ENCODE measurements at places on chromosomes 16 and 17. TPM values are rescaled to one million over a fixed set of nuclear protein-coding genes. Genes with fewer than 3 reads are reported as not detected.
A peak's percentile ranks its signal among the peaks of the same experiment; 100 is the strongest.

DNA sequence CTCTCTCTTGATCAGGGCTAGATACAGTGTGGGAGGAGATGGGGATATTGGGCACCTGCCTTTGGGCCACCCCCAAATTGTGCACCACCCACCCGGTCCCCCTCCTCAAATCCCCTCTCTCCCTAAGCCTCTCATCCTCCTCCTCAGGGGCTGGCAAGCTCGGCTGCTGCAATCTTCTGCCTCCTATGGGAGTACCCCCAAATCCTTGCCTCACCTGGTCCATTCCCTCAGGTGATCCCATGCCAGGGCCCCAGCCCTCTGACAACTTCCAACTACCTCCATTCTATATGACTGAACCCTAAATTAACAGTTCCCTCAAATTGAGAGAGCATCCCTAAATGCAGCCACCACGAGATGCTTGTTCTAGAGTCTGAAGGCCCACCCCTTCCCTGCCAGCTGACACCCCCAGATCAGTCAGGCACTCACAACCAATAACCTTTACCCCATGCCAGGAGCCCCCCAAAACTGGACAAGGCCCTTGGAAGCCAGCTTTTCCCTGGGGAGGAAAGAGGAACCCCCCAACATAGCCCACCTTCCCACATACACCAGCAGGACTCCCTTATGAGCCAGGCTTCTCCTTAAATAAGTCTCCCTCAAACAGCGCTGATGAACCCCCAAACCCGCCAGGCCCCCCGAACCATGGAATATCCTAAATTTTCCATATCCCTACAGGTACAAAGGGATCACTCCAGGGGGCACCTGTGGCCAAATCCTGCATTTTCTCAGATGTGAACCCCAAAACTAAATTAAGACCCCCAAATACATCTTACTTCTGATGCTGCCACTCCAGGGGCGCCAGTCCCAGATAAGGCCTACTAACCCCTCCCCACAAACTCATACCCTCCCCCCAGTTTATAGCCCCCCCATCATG is 3.2 kb downstream of the DLG4 start:
- no peak for DNase-seq

GRCh38 chr17:41917679-41918313 is 955 bp downstream of the ACLY start:
- DNase-seq: no peak

DNA sequence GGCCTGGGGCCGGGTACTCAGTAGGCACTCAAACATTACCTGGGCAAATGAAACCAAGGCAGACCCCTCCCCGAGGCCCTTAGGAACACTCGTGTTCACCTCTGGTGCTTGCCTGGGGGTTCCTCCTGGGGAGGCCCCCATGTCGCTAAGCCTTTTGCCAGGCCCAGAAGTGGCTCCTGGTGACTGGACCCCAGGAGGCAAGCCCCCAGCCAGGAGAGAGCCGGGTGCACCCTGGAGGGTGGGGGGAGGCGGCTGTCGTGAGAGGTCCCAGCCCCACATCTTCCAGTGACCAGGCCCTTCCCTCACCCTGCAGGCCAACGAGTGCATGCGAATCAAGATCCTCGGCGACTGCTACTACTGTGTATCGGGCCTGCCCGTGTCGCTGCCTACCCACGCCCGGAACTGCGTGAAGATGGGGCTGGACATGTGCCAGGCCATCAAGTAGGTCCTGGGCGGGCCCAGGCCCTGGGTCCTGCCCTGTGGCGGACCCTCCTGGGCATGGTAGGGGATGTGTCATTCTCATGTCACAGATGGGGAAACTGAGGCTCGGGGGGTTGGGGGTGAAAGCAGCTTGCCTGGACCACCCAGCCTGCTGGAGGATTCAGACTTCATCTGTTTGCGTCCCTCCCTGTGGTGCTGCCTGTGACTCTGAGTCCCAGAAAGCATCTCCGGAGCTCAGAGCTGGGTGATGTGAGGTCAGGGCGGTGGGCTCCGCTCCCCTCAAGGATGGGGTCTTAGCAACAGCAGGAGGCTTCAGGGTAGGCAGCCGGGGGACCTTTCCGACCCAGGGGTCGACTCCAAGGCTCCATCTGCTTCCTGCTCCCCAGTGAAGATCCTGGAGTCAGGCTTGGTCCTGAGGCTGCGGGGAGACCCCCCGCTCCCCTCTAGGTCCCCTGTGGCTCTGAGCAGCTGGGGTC is 32.5 kb downstream of the ADCY7 start:
- peak; percentile 22 for DNase-seq

GRCh38 chr17:81085420-81085911 is 50.5 kb downstream of the BAIAP2 start:
- DNase-seq: no peak

GRCh38 chr16:46885960-46886763 is 2.0 kb downstream of the GPT2 start:
- no peak for DNase-seq

GRCh38 chr16:49016461-49016860 is 265.2 kb downstream of the CBLN1 start:
- DNase-seq: no peak

- DNase-seq: no peak
Observed at GRCh38 chr16:55779402-55780094, 53.3 kb downstream of the CES1 start.

DNA sequence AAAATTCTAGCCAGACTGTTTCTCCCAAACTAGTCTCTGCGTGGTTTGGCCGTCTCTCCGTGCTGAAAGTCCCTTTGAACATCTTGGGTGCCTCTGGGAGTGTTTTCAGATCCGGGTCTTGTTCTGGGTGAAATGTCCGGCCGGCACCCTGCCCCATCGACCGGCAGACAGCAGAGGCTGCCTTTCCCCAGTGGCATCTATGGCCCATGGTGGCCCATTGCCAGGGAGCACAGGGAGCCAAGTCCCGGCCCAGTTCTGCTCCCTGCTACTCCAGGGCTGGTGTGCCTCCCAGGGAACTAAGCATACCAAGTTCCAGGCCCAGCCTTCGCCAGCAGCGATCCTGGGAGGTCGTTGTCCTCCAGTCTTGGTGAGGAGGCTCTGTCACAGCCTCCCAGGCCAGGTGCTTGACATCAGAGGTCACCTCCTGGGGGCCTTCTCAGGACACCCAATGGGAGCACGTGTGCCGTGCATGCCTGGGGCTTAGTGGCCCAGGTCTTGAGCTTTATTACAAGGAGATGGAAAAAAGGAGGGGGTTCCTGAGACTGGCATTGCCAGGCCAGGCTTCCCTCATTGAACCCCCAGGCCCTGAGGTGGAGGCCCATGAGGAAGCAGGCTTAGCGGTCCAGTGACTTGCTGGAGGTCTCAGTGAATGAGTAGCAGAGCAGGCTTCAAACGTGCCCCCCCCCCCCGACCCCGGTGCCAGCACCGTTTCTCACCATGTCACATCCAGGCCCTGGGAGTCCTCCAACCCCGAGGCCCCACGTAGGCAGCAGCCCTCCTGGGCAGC is 54.0 kb downstream of the PGS1 start:
- no peak for DNase-seq

DNA sequence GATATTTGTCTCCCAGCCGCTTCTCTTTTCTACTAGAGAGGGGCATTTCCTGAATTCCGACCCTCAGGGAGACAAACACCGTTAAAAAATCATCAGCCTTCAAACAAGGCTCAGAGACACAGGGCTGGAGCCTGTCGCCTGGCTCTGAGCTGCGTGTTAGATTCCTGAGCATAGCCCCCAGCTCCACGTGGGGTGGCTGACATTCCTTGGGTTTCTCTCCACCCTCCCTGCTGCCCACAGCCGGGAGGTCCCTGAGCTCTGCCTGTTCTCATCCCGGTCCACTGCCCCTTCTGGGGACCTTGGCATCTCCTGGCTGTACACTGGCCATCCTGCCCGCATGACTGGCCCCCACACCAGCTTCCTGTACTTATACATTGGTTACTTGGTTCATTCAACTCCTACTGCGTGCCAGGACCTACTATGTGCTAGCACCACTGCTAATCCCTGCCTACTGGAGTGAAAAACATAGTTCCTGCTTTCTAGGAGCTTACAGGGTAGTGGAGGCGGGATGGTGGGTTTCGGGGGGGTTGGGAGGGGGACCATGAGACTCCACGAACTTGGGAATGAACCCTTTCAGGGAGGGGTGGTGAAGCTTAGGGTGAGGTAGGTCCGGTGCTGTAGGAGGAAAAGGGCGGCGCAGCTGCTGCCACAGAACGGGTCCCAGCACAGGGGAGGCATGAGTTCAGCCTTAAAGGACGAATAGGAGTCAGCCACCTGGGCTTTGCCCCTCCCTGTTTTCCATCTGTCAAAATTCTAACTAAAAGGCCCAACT is 52.1 kb upstream of the TMEM132E start:
- DNase-seq: no peak

DNA sequence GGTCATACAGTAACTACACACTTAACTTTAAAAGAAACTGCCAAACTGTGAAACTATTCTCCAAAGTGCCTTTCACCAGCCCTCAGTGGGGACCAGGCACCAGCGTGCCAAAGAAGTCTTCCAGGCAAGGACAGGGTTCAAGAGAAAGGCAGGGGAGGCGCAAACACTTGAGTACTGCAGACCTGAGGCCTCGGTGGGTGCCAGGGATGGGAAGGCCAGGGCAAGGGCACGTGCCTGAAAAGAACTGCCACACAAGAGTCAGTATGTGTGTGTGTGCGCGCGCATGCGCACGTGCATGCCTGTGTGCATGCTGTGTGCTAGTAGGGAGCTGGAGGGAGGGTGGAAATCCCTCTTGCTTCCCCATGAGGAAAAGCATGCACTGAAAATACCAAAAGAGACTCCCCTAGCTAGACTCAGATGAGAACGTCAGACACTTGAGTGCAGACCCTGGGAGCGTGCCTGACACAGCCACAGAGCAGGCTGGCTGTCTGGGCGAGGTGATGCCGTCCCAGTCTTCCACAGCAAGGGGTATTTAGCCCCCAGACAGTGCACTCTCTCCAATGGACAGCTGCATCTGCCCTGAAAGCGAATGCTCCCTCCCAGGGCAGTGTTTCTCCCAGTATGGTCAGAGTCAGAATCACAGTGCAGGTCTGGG is 40.1 kb upstream of the GSG1L start:
- no peak for DNase-seq

GRCh38 chr16:28312327-28312726 is 20.0 kb downstream of the SBK1 start:
- DNase-seq: no peak

DNA sequence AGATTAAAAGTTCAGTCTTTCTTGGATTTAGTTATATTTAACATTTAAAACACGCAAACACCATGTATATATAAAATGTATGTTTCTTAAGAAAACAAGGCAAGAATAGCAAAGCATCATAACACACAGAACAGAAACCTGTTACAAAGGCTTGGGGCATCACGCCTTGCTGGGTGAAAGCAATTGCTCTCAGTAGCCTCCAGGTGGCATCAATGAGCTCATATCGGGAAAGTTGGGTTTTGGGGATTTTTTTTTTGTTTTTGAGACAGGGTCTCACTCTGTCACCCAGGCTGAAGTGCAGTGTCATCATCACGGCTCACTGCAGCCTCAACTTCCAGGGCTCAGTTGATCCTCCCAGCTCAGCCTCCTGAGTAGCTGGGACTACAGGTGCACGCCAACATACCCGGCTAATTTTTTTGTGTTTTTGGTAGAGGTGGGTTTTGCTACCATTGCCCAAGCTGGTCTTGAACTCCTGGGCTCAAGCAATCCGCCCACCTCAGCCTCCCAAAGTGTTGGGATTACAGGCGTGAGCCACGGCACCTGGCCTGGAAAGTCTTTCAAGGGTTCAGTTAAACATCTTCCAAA is 56.9 kb downstream of the CYB5D2 start:
- peak; percentile 58 for DNase-seq

GRCh38 chr17:58121925-58122324 is 26.3 kb upstream of the OR4D1 start:
- DNase-seq: peak; percentile 53

DNA sequence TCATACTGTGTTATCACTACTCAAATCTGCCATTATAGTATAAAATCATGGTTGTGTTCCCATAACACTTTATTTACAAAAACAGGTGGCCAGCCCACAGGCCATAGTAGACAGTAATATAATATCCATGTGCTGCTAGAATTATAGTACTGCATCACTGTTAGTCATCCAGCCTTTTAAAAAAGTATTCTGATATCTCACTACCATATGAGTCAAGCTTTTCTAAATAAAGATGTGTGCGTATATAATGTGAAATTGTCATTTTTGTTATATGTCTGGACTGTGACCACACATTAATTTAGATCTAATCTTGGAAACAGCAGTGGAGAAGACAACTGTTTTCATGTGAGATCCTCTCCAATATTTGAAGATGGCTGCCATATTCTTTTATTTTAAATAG is 1049.1 kb upstream of the GOT2 start:
- DNase-seq: no peak

DNA sequence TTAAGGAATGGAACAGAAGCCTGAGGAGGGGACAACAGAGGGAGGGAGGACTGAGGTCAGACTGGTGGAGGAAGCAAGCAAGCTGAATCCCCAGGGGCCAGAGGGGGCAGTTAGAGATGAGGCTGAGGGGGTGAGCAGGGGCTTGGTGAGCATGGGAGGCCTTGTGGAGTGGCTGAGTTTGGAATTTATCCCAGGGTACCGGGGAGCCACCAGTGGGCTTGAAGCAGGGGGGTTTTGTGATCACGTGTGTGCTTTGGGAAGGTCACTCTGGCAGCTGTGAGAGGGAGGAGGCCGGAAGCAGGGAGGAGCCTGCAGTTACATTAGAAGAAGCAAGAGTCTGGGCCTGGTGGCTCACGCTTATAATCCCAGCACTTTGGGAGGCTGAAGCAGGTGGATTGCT is 9.8 kb upstream of the CTCF start:
- DNase-seq: no peak

- no peak for DNase-seq
Observed at GRCh38 chr17:50381920-50382319, 8.9 kb downstream of the EME1 start.

The C1QTNF8 gene
- total RNA-seq: not detected

The PERCC1 gene
- not detected for total RNA-seq

The AHSP gene
- total RNA-seq: 1.6 TPM

The P2RX1 gene
- total RNA-seq: 0.09 TPM

Data from H9 (cell line).